ENCODE measurements at places on chromosomes 2 and 18. TPM values are rescaled to one million over a fixed set of nuclear protein-coding genes. Genes with fewer than 3 reads are reported as not detected.

DNA sequence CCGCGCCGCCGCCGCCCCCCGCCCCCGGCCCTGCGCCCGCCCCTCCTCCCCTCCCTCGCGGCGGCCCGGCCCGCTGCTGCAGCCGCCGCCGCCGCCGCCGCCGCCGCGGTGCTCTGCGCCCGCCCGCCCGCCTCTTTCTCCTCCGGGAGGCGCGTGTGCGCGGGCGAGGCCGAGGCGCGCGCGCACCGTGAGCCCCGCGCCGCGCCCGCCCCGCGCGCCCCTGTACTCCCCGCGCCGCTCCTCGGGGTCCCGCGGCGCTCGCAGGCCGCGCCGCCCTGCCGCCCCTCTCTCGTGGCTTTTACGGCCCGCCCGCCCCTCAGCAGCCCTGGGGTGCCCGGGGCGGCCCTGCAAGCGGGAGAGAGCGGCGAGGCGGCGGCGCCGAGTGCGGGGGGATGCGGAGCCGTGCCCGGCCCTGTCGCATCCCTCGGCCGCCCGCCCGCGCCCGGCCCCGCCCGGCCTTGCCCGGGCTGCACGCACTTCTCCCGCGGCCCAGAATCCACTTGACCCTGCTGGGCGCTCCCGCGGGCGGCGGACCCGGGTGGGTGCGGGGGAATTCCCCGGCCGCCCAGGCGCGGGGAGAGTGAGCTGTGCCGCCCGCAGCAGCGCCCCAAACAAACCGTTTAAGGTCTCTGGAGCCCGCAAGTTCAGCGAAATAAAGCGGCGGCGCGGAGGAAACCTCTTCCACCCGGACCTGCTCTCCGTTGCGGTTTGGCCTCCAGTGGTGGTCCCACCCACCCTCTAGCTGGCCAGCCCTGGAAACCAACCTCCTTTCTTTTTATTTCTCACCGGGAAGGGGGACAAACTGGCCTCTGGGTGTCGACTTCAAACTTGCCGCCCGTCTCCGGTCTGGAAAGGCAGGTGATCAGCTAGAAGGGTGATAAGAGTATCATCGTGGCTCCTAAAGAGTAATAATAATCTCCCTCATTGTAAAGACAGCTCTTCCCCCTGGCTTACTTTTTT is 37.4 kb downstream of the AFF3 start:
- no peaks in the 10 kb centered on the region for H3K36me3 ChIP-seq
- peak overlapping the region; percentile 65 for H3K4me3 ChIP-seq
- no peaks in the 10 kb centered on the region for H3K27me3 ChIP-seq
- H3K27ac ChIP-seq, result peak overlapping the region; percentile 71
- peaks cover 4% of the 10 kb centered on the region for H3K4me1 ChIP-seq

DNA sequence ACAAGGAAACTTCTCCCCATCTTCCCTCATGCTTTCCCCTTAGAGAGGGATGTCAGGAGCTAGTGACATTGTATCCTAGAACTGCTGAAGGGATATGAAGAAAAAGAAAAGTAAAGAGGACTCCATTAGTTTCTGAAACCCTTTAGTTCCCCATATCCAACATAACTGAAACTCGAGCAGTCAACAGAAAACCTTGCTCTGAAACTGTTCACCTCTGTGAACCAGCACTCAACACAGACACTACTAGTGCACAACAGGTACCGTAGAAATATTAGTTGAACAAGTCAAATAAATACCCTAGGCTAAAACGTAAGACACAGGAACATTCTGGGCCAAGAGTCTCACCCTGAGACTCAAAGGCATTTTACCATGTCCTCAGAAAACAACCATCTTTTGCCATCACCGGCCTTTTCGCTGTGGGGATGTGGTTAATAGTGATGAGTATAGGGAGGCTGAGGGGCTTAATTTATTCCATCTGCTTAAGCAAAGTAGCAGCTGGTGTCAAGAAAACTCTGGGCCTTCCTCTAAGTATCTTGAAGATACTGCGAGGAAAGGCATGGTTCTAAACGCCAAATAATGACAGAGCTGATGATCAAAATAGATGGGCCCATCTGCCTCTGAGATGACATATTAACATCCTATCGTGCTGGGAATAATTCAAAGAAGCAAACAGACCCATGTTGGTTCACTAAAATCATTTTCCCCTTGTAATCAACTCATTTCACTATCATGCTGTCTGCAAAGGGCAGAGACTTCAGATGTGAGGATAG is 156.8 kb downstream of the STK39 start:
- no peak for DNase-seq
- no peak overlapping the region for H3K27ac ChIP-seq
- H3K4me1 ChIP-seq, result no peaks in the 10 kb centered on the region
- H3K4me3 ChIP-seq, result no peak overlapping the region
- H3K27me3 ChIP-seq, result no peaks in the 10 kb centered on the region

- no peaks in the 10 kb centered on the region for H3K4me1 ChIP-seq
- H3K36me3 ChIP-seq, result no peaks in the 10 kb centered on the region
- H3K27me3 ChIP-seq, result no peaks in the 10 kb centered on the region
- no peak overlapping the region for H3K4me3 ChIP-seq
- DNase-seq, result no peak
- H3K27ac ChIP-seq, result no peak overlapping the region
Observed at GRCh38 chr2:16774980-16775898, 109.6 kb upstream of the CYRIA start.

DNA sequence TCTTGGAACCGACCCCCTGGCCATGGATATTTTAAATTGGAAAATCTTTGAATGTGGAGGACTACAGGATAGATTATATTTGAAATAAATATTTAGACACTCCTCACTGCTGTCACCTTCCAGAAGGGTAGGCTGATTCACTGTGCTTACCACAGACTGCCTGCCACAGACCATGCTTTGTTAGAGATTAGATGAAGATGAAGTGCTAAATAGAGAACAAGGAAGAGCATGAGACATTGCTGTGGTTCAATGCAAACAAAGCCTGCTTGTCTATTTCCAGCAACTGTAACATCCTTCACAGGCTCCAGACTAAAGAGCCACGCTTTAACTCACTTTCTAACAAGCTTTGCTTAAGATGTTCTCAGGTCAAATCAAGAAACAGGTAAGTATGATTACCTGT is 81.0 kb upstream of the TMEM17 start:
- H3K4me3 ChIP-seq, result no peak overlapping the region
- H3K27ac ChIP-seq, result no peak overlapping the region
- DNase-seq, result no peak
- no peaks in the 10 kb centered on the region for H3K36me3 ChIP-seq

- H3K27me3 ChIP-seq, result no peaks in the 10 kb centered on the region
- no peaks in the 10 kb centered on the region for H3K4me1 ChIP-seq
- DNase-seq, result no peak
- no peak overlapping the region for H3K27ac ChIP-seq
- peaks cover 21% of the 10 kb centered on the region for H3K36me3 ChIP-seq
Observed at GRCh38 chr2:43559391-43560230, 36.2 kb downstream of the THADA start.

- H3K4me1 ChIP-seq, result no peaks in the 10 kb centered on the region
- no peak for DNase-seq
- no peak overlapping the region for H3K4me3 ChIP-seq
- no peaks in the 10 kb centered on the region for H3K36me3 ChIP-seq
- H3K27me3 ChIP-seq, result no peaks in the 10 kb centered on the region
Observed at GRCh38 chr2:127153691-127154158, 46.8 kb upstream of the BIN1 start.

GRCh38 chr2:171266102-171266501 is 105.4 kb upstream of the TLK1 start:
- H3K27ac ChIP-seq, result no peak overlapping the region
- H3K27me3 ChIP-seq, result no peaks in the 10 kb centered on the region
- no peaks in the 10 kb centered on the region for H3K4me1 ChIP-seq
- H3K4me3 ChIP-seq, result no peak overlapping the region

The CD8A gene
- 4.1 TPM for total RNA-seq

DNA sequence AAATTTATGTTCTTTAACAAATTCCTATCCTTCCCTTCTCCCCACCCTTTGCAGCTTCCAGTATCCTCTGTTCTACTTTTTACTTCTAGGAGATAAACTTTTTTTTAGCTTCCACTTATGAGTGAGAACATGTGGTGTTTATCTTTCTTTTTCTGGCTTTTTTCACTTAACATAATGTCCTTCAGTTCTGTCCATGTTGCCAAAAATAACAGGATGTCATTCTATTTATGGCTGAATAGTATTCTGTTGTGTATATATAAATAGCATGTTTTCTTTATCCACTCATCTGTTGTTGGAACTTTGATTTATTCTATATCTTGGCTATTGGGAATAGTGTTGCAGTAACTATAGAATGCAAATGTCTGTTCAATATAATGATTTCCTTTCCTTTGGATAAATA is 1191.2 kb downstream of the CNTNAP5 start:
- no peaks in the 10 kb centered on the region for H3K27me3 ChIP-seq
- no peak overlapping the region for H3K4me3 ChIP-seq
- H3K27ac ChIP-seq, result no peak overlapping the region
- DNase-seq, result no peak
- H3K36me3 ChIP-seq, result no peaks in the 10 kb centered on the region
- H3K4me1 ChIP-seq, result no peaks in the 10 kb centered on the region

The C2orf66 gene
- not detected for total RNA-seq

DNA sequence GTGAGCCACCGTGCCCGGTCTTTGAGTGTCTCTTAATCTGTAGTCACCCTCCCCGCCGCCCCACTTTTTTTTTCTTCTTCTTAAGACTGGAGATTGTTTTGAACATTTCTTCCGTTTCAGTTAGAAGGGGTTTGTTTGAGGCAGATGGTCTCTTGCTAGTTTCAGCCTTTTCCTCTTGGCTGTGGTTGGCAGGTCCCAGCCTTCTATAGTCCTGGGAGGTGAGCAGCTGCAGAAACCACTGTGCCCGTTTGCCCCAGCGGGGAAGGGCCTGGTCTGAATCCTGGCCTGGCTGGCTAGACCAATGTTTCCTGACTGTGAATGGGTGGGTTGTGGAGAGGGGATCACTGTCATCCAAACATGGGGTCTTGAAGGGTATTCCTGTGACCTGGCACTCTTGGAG is 30.1 kb upstream of the MCFD2 start:
- H3K27me3 ChIP-seq, result no peaks in the 10 kb centered on the region
- DNase-seq, result no peak
- H3K36me3 ChIP-seq, result no peaks in the 10 kb centered on the region
- peaks cover 4% of the 10 kb centered on the region for H3K4me1 ChIP-seq
- peak overlapping the region; percentile 13 for H3K27ac ChIP-seq

DNA sequence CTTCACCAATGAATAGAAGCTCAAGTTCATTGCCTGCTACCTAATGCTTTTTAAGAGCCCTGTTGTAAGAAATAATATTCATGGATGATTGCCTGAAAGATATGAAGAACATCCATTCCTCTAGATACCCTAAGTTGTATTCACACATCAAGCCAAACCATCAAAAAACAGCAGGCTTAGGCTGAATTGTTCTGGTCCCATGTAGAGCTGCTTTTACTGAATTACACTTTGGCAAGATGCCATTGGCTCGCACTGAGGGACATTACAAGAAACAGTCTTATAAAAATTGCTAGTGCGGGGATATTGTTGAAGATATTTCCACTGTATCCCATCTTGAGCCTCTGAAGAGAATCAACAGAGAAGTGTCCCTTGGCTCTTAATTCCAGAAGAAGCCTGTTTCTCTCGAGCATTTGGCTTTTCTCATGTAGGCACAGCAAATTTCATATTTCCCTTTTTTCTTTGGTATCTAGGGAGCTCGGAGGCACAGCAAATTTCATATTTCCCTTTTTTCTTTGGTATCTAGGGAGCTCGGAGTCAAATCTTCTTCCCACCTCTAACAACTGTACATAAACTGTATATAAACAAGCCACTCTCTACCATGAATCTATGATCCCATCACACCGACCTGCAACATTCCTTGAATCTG is 107.5 kb downstream of the COLEC12 start:
- DNase-seq, result no peak
- H3K4me1 ChIP-seq, result no peaks in the 10 kb centered on the region
- no peaks in the 10 kb centered on the region for H3K36me3 ChIP-seq
